ENCODE measurements at places on chromosomes 3 and 15. TPM values are rescaled to one million over a fixed set of nuclear protein-coding genes. Genes with fewer than 3 reads are reported as not detected.

DNA sequence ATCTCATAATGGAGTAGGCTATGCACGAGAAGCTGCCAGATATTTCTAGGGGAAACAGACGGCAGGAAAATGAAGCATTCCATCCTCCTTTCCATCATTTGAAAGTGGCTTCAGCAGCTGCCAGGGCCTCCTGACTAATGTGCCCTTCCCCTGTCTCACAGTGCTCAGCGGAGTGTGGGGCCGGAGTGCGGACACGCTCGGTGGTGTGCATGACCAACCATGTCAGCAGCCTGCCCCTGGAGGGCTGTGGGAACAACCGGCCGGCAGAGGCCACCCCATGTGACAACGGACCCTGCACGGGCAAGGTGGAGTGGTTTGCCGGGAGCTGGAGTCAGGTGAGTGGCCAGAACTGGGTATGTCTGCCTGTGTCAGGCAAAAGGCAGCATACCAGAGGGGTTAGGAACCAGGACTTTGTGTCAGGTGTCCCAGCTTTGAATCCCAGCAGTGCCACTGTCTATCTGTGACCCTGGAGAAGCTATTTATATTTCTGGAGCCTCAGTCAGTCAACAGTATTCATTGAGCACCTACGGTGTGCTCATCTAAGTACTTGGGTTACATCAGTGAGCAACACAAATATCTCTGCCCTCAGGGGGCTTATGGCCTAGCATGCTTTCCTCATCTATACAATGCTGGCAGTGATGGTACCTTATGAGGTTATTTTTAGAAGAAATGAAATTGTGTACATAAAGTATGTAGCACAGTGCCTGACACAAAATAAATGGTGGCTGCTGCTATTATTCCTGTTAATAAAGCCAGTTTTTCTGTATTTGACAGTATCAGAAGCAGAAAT lies 52.4 kb upstream of the NR2E3 start:
- peaks cover 14% of the 10 kb centered on the region for H3K27me3 ChIP-seq
- H3K36me3 ChIP-seq, result peaks cover 2% of the 10 kb centered on the region
- no peak overlapping the region for H3K4me3 ChIP-seq
- H3K4me1 ChIP-seq, result no peaks in the 10 kb centered on the region
- no peak for DNase-seq

DNA sequence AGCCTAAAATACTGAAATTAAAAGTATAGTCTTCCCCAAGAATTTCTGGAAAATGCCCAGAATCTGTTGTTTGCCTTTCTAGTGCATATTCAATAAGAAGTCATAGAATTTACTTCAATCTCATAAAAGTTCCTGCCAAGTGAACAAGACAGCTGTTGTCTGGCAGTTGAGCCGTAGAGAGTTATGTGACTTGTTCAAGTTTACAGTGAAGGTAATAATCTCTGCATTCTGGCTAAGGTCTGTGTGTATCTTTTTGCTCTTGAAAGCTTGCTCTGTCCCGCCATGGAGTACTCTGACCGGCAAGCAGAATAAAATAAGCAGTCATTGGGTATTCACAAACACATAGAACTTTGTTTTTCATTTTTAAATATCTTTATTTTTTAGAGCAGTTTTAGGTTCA lies 77.8 kb downstream of the GHSR start:
- H3K27ac ChIP-seq, result no peak overlapping the region
- DNase-seq, result no peak
- no peaks in the 10 kb centered on the region for H3K4me1 ChIP-seq
- no peaks in the 10 kb centered on the region for H3K27me3 ChIP-seq
- no peak overlapping the region for H3K4me3 ChIP-seq

DNA sequence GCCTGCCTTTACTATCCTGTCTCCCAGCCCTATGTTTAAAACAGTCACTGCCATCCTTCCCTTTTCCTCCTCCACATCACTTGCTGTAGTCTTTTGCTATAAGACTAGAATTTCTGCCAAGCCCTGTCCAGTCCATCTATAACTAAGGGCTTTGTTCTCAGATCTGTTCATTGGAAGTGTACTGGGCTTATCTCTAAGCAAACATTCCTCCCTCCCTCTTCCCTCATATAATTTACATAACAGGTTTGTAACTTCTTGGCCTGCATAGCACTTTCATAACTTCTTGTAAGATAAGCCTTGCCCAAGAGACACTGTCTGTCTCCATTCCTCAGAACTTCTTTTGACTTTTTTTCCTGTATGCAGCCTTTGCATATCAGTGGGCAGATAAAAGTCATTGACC lies 16.7 kb downstream of the TPRG1 start:
- H3K36me3 ChIP-seq, result no peaks in the 10 kb centered on the region
- H3K4me1 ChIP-seq, result no peaks in the 10 kb centered on the region
- H3K27ac ChIP-seq, result no peak overlapping the region

- H3K27ac ChIP-seq, result no peak overlapping the region
- H3K4me3 ChIP-seq, result no peak overlapping the region
- no peak for DNase-seq
- no peaks in the 10 kb centered on the region for H3K27me3 ChIP-seq
- H3K36me3 ChIP-seq, result peaks cover 2% of the 10 kb centered on the region
Measured at GRCh38 chr15:75644376-75644775, 3.3 kb upstream of the SNX33 start.

DNA sequence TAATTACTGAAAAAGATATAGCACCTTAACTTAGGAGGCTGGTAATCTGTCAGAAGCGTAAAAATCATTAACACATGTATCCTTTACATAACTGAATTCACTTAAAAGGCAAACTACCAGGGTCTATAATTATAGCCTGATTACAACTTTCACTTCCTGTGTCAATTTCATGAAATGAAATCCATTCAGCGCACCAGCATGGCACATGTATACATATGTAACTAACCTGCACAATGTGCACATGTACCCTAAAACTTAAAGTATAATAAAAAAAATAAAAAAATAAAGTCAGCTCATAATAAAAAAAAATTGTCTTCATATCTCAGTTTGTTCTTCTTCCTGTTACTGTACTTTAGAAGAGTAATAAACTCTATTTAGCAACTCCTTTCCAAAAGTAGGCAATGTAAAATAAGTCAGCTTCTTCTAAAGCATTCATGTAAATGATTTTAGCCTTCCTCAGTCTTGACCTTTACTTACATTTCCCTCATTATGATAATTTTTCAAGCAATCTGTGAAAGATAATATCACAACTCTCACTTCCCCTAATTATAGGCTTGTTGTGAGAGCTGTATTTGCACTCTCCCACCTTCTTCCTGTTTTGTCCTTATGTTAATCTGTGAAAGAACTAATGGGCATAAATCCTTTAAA lies 50.1 kb downstream of the KBTBD8 start:
- no peaks in the 10 kb centered on the region for H3K36me3 ChIP-seq
- no peak overlapping the region for H3K27ac ChIP-seq
- peaks cover 4% of the 10 kb centered on the region for H3K27me3 ChIP-seq
- DNase-seq, result no peak
- H3K4me3 ChIP-seq, result no peak overlapping the region

- no peaks in the 10 kb centered on the region for H3K36me3 ChIP-seq
- no peaks in the 10 kb centered on the region for H3K27me3 ChIP-seq
- H3K4me1 ChIP-seq, result no peaks in the 10 kb centered on the region
- H3K27ac ChIP-seq, result no peak overlapping the region
Measured at GRCh38 chr3:183688874-183689273, 8.7 kb upstream of the YEATS2 start.

DNA sequence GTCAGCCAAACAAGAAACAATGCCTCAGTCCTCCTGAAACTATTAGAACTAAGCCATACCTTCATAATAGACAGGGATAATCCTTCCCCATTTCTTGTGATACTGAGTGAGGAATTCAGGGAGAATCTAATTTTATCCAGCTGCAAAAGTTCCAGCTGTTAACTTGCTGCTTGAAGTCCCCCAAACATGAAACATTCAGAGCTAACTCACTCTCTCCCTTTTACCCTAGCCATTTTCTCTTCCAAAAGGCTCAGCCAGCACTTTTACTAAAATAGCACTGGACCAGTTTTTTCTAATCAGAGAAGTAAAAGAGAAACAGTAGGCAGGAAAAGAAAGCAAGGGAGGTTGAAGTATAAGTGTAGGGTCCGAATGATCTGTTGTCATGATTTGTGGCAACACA lies 268.1 kb downstream of the TAFA4 start:
- H3K4me1 ChIP-seq, result no peaks in the 10 kb centered on the region
- H3K36me3 ChIP-seq, result no peaks in the 10 kb centered on the region
- DNase-seq, result no peak
- peaks cover 6% of the 10 kb centered on the region for H3K27me3 ChIP-seq
- no peak overlapping the region for H3K27ac ChIP-seq

DNA sequence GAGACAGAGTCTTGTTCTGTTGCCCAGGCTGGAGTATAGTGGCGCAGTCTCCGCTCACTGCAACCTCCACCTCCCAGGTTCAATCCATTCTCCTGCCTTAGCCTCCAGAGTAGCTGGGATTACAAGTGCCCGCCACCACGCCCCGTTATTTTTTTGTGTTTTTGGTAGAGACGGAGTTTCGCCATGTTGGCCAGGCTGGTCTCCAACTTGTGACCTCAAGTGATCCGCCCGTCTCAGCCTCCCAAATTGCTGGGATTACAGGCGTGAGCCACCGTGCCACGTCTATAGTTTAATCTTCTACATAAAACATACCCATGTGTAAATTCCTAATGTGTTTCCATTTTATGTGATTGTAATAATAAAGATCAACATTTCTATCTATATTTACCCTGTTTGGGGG lies 1.7 kb downstream of the GALK2 start:
- H3K4me1 ChIP-seq, result peaks cover 34% of the 10 kb centered on the region
- DNase-seq, result no peak
- no peak overlapping the region for H3K27ac ChIP-seq
- H3K36me3 ChIP-seq, result peaks cover 2% of the 10 kb centered on the region

- no peak overlapping the region for H3K4me3 ChIP-seq
- H3K27me3 ChIP-seq, result no peaks in the 10 kb centered on the region
- no peak for DNase-seq
Measured at GRCh38 chr15:82139823-82140268, 94.0 kb upstream of the MEX3B start.

GRCh38 chr15:41096178-41096577 lies 19.9 kb downstream of the INO80 start:
- peaks cover 2% of the 10 kb centered on the region for H3K4me1 ChIP-seq
- no peaks in the 10 kb centered on the region for H3K27me3 ChIP-seq

DNA sequence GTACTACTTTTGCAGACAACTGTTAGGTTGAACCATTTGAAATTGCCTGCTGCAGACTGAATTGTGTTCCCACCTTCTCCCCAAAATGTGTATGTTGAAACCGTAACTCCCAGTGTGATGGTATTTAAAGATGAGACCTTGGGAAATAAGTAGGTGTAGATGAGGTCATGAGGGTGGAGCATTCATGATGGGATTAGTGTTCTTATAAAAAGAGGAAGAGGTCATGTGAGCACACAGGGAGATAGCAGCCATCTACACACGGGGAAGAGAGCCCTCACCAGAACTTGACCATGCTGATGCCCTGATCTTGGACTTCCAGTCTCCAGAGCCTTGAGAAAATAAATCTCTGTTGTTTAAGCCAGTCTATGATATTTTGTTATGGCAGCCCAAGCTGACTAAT lies 17.4 kb upstream of the FHIT start:
- H3K36me3 ChIP-seq, result no peaks in the 10 kb centered on the region
- peaks cover 11% of the 10 kb centered on the region for H3K27me3 ChIP-seq
- H3K4me3 ChIP-seq, result no peak overlapping the region
- no peak overlapping the region for H3K27ac ChIP-seq

DNA sequence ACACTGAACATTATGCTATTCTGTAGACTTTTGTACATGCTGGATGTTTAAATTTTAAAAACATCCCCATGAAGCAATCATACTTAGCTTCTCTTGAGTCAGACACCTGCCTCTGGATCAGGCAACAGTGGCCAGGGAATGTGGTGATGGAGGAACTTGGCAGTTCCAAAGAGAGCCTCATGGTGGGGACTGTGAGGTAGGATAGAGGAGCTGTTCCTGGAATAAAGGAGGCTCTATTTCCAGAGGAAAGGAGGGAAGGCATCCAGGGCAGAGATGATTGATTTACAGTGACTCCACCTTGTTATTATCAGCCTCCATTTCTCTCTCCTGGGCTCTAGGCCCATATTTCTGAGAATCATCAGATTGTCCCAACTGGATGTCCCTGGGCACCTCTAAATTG lies 35.0 kb upstream of the ABHD17C start:
- no peak overlapping the region for H3K4me3 ChIP-seq
- H3K36me3 ChIP-seq, result no peaks in the 10 kb centered on the region
- no peak for DNase-seq
- no peak overlapping the region for H3K27ac ChIP-seq
- H3K4me1 ChIP-seq, result no peaks in the 10 kb centered on the region

The MYL3 gene
- total RNA-seq, result not detected

The UROC1 gene
- total RNA-seq, result not detected

The EHHADH gene
- 4.0 TPM for total RNA-seq
